Epithelial cell of esophagus (primary cell): ENCODE measurements at places on chromosomes 6 and 20.

- DNase-seq = peak; percentile 59
Measured at GRCh38 chr6:156777577-156778453, 637 bp downstream of the ARID1B start.

DNA sequence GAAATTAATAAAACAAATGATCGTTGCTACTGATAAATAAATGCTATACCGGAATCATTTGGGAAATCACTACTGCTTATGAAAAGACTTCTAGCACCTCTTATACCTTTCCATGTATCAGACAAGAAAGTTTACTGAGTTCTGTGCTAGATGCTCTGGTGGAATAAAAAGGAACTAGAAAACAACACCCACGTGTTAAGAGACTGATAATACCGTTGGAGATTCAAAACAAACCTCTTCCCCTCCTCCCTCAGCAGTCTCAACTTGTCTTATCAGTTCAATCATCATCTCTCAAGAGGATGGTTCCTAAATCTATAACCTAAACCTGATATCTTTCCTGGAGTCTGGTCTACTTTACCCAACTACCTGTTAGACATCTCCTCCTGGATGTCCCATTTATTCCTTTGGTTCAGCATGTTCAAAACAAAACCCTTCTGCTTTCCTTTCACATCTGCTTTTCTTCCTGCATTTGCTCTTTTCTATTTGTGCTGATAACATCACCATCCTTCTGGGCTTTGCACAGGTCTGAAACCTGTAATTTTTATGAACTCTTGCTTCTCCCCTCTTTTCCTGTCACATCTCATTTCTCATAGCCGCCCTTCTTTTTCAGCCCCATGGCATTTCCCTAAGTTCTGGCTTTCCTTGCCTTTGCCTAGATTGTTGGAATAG is 122.2 kb downstream of the COL19A1 start:
- DNase-seq = no peak

GRCh38 chr6:129448965-129449364 is 261.0 kb downstream of the ARHGAP18 start:
- DNase-seq = no peak

DNA sequence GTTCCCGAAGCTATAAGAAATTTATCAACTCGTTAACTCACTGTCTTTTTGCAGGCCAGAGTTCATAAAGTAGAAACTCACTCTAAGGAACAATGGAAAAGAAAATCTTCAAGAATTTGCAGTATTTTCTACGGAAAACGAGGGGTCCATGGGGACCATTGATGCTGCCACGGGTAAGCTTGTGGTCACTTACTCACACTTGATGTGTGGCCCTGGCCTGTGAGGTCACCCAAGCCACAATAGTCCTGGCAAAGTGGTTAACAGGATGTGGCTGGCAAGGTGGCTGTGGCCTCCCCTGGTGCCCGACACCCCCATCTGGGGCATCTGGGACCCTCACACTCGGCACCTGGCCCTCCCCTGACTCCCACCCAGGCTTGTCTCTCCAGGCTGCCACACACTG is 123.4 kb downstream of the C6orf118 start:
- no peak for DNase-seq

DNA sequence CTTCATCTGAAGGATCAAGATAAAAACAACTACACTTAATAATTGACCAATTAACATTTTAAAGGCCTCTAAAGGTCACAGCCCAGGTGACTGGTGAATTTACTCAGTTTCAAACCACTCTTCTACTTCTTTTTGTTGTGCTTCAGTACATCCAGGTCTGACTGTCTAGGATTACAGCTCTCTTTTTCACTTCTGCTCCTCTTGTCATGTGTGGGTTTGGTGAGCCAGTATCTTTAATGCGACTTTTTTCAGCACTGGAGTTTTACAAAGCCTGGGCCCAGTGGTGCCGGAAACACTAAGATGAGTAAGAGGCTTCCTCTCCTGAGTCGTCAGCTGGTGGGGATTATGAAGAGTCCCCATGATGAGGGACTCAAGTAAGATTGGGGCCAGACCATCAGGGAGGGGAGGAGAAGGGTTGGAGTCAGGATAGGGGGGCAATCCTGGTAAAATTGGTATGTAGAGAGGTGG is 27.0 kb downstream of the HECA start:
- no peak for DNase-seq

- no peak for DNase-seq
Measured at GRCh38 chr6:154624038-154624599, 109.1 kb upstream of the SCAF8 start.

- DNase-seq = no peak
Measured at GRCh38 chr20:16576219-16576618, 3.0 kb upstream of the KIF16B start.

DNA sequence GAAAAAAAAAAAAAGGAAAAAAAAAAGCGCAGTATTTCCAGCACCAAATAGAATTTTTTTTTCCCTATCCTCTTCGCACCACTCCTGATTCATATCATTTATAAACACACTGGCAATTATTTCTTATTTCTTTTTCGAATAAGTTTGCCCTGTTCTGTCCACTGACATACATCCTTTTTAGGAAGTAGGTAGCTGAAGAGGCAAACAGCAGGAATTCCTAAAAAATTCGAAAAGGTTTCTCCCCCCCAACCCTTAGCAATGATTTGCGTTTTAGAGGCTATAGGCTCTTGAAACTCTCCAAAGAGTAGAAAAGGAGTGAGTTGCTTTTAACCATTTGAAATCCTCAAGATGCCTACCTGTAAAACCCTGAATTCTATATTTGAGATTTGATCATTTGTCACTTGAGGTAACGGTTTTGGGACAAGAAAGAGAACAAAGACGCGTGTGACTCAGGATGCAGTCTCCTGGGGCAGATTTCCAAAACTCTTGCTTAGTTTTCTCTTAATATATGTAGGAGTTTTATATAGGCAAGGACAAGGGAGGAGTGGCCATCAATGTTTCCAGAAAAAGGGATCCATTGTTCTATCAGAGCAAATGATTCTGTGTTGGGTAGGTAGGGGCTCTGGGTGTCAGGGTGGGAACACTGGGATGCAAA is 531 bp upstream of the CCN2 start:
- DNase-seq = no peak

DNA sequence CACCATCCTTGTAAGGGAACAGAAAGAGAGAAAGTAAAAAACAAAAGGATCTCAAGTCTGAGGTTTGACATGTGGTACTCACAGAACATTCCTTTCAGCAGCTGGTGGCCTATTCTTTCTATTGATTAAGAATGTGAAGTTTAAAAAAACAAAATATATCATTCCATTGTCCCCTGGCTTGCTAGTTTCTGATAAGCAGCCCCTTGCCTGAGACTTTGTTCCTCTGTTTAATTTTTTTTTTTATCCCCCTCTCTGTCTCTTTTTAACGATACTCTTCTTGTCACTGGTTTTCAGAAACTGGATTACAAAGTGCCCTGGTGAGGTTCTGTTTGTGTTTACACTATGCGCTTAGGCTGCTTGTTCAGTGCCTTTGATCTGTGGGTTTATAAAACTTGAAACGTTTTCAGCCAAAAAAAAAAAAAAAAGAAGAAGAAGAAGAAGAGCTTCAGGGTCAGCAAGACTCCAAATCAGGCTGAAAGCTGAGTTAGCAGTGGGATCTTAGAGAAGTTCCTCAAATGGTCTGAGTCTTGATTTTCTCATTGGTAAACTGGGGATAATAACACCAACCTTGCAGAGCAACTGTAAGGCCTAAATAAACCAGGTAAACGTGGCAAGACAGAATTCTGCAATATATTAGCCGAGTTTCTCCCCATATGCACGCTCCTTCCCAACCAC is 45.1 kb upstream of the SLC22A23 start:
- no peak for DNase-seq

- no peak for DNase-seq
Measured at GRCh38 chr6:13009461-13009860, 292.9 kb downstream of the PHACTR1 start.

GRCh38 chr6:145155873-145156782 is 579.2 kb downstream of the EPM2A start:
- peak; percentile 46 for DNase-seq

DNA sequence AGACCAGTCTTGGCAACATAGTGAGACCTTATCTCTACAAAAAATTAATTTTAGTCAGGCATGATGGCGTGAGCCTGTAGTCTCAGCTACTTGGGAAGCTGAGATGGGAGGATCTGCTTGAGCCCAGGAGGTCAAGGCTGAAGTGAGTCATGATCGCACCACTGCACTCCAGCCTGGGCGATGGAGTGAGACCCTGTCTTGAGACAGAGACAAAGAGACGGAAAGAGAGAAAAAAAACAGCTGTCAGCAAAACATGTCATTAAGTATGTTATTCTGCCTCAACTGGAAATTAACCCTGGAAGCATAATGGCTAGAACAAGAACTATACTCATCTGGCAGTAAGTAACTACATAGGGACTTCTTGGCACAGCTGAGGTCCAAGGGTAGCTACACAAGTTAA is 7.2 kb downstream of the MMS22L start:
- no peak for DNase-seq

- DNase-seq = no peak
Measured at GRCh38 chr20:56816349-56816748, 187.2 kb downstream of the TFAP2C start.

DNA sequence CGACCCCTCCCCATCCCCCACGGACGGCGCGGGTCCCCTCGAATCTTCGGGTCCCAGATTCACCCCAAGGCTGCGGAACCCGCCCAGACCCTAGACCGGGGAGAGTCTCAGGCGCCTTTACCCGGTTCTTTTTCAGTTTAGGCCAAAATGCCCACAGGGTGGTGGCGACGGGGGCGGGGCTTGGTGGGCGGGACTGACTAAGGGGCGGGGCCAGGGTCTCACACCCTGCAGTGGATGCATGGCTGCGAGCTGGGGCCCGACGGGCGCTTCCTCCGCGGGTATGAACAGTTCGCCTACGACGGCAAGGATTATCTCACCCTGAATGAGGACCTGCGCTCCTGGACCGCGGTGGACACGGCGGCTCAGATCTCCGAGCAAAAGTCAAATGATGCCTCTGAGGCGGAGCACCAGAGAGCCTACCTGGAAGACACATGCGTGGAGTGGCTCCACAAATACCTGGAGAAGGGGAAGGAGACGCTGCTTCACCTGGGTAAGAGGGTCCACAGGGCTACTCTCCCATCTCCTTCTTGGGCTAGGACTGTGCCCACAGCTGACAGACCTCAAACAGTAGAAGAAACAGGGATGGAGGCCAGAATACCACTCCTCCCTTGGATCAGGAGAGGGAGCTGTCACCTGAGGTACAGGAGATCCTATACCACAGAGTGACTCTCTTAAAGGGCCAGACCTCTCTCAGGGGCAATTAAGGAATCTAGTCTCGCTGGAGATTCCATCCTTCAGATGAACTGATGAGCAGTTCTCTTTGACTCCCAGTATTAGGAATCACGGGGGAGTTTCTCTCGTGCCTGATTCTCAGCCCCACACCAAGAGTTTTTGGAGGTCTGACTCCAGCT is 942 bp downstream of the HLA-E start:
- peak; percentile 79 for DNase-seq

DNA sequence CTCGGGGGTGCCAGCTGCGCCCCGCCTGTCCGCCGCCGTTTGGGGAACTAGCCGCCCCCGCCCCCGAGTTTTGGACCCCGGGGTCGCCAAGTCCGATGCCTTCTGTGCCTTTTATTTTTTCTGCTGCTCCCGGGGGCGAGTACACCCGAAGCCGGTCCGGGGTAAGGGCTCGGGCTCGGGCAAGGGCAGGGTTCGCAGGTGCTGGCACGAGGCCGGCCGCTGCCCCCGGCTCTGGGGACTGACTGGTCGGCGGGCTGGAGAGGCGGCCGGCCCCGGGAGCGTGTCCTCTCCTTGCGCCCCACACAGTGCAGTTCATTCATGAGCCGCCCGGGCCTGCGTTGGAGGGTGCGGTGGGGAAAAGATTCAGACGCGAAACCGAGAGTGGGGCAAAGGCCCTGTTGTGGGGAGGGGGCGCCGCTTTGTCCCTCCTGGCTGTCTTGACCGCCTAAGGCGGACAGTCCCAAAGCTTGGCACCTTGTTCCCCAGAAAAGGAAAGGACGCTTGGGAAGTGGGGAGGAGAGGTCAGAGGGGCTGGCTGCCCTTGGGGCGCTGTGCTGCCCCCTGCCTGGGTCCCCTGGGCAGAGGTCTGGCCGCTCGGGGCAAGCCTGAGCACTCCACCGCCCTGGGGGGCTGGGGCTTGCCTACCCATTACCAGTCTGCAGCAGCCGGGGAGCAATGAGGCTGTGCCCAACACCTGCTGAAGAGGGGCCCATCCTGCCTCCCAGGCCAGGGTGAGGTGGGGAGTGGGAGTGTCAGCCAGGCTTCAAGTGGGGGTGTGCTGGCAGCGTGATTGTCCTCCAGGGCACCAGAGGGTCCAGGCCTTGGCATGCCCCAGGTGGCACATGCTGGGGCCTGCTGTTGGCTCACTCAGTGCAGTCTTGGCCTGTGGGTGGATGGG is 915 bp downstream of the TMEM63B start:
- DNase-seq = peak; percentile 80

GRCh38 chr6:36800223-36801076 is 38.8 kb downstream of the CPNE5 start:
- DNase-seq = peak; percentile 6

DNA sequence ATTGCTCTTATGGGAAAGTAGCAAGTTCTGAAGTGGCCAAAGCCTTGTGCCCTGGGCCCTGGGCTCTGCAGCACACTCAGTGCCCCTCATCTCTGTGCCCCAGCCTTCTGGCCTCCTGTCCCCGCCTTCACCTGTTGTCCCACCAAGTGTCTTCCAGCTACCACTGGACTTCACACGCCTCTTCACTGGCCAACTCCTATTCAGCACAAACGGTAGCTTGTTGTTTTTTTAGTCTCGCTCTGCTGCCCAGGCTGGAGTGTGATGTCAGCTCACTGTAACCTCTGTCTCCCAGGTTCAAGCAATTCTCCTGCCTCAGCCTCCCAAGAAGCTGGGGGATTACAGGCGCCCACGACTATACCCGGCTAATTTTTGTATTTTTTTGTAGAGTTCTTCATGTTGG is 4.8 kb downstream of the CCHCR1 start:
- DNase-seq = no peak

- DNase-seq = peak; percentile 81
Measured at GRCh38 chr6:30572148-30572547, 906 bp downstream of the ABCF1 start.

DNA sequence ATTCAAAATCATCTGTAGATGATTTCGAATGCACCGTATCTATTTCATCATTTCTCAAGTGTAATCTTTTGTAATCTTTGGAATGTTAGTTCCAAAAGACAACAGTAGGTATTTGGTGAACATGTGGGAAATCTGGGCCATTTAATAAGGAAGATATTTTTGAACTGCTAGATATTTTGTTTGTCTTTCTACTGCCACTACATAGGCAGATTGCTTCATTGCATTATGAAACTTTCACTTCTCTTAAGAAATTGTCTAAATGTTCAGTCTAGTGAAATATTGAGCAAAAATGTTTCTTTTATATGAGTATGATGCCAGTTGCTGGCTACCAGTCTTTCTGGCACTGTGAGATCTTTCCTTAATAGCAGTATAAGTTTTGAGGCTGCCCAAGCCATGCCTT is 527.8 kb upstream of the RNF217 start:
- no peak for DNase-seq

DNA sequence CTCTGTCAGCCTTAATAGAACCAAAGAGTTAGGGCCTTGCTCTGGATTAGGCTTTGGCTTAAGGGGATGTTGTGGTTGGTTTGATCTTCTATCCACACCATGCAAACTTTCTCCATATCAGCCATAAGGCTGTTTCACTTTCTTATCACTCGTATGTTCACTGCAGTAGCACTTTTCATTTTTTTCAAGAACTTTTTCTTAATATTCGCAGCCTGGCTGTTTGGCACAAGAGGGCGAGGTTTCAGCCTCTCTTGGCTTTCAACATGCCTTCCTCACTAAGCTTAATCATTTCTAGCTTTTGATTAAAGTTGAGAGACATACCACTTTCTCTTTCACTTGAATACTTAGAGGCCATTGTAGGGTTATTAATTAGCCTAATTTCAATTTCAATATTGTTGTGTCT is 193.1 kb downstream of the NRN1 start:
- DNase-seq = no peak
